Cerebellar nuclear complex (tissue), 1 donor: ENCODE measurements at places on chromosomes 16 and 17.

GRCh38 chr17:28204751-28205150 lies 114.2 kb upstream of the TMEM97 start:
- DNase-seq: no peak

DNA sequence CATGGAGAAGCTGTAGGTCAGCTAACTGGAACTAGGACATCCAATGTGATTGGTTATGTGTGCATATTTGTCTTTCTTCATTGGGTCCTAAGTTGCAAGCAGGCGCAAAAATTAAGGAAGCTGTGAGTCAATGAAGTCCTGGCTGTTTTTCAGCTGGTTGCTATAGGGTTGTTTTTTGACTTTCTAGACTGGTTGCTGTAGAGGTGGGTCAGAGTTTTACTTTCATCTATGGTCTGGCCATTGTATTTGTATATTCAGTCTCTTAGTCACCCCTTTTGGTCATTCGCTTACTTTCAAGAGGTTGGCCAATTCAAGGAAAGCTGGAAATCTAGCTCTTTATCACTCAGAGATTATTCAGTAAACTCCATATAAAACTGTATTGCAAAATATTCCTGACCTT lies 62.0 kb upstream of the AMZ2 start:
- DNase-seq: no peak

- DNase-seq: no peak
These were observed 1.6 kb downstream of the CTCF start for GRCh38 chr16:67563708-67564468.

DNA sequence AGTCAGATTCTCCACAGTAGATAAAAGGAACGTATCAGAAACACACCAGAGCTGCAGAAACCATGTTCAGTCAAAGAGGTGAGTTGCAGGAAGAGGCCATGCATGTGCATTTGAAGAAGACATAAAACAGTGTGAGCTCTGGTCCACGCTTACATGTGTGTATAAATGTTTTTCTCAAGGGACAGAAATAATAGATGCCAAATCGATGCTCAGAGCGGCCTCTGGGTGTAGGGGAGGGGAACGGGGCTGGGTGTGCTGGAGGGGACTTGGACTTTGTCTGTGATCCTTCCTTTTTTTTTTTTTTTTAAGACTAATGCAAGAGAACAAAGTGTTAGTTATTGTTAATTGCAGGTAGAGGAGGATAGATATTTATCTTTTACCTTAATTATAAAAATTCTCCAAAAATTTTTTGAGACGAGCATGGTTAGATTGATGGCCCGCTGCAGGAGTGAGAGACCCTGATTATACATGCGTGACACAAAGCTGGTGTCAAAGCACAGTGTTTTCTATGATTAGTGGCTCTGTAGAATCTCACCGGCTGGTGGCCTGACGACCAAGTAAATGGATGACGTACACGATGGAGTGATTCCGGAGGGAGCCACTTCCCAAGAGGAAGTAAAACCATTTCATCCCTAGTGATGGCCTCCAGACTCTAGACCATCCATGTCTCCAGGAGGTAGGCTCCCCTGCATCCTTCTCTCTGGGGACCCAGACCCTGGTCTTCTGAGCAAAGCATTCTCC lies 240.2 kb downstream of the ENGASE start:
- no peak for DNase-seq

DNA sequence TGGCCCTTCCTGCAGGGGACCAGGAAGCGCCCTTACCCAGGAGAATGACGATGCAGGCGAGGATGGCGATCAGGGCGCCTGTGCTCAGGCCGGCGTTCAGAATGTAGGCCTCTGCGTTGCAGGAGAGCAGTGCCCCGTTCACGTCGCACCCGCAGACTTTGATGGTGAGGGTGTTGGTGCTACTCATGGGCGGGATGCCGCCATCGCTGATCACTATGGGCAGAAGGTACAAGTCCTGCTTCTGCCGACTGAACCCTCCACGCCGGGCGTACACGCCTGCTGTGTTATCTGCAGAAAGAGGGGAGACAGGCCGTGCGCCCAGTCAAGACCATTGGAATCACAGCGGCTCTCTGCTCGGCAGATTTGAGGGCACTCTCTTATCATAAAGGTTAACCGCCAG lies 171.1 kb downstream of the CDH11 start:
- no peak for DNase-seq

GRCh38 chr17:3556916-3557767 lies 470 bp downstream of the TRPV3 start:
- no peak for DNase-seq

DNA sequence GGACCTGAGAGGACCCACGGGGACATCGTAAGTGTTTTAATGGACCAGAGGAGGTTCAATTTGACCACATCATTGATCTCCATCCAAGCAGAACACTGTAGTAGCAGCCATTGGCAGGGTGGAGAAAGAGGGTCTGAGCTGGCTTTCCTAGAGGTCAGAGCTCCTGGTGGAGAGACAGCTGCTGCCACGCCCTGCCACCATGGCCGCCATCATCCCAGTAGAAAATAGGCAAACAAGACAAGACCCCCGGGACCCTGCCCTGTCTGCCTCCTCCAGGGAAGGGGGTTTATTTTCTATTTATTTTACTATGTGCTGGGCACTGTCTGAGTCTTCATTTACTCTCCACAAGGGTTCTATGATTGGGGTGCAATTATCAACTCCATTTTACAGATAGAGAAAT lies 11.4 kb upstream of the ITGA3 start:
- no peak for DNase-seq

DNA sequence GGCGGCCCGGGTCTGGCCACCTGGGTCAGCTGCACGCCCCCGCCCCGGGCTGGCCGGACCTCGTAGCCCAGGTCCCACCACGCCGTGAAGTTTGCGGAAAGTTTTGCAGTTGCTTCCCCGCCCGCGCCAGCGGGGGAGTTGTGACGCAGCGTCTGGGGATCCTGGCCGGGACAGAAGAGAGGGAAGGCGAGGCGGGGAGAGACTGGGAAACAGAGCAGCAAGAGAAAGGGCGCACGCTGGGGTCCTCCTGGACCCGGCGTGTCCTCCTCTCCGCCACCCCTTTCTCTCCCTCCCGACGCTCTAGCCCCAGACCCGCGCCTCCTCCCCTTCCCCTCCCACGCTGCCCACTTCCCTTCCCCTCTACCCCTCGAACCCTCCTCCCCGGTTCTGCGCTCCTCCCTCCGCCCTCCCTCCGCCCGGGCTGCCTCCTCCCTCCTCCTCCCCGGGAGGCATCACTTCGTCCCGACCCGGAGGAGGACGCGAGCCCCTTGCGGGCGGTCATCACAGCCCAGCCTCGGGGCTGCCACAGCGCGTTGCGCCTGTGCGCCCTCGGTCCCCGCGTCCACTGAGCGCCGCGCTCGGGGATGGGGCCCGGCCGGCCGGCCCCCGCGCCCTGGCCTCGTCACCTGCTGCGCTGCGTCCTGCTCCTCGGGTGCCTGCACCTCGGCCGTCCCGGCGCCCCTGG lies at the start of gene MRC2:
TSS of gene MRC2 (plus strand) at position 452 of the 685 bp plus-strand sequence. CDS start at position 585, 133 bp downstream.
- DNase-seq: no peak

- no peak for DNase-seq
These were observed at the start of gene PYCARD for GRCh38 chr16:31202414-31203375. Gene PYCARD (minus strand): TSS chr16:31202760. CDS start chr16:31202690, 70 bp downstream.

DNA sequence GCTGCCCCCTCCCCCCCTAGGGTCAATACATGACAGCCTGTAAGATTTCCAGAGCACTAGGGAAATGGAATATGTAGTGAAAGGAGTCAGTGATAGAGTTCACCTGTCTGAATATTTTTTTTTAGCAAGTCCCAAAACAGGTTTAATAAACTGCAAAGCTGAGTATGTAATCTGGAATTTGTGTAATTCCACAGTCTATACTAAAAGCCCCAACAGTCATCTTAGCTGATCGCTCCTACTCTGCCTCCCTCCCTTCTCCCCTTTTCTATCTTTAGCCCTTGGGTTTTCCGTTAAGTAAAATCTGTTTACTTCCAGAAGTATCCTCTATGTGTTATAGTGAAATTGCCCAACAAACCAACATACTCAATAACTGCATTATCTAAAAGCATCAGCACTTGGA lies 3.5 kb downstream of the CDH13 start:
- no peak for DNase-seq

- DNase-seq: no peak
These were observed 129.4 kb downstream of the ZNF778 start for GRCh38 chr16:89346869-89347268.

DNA sequence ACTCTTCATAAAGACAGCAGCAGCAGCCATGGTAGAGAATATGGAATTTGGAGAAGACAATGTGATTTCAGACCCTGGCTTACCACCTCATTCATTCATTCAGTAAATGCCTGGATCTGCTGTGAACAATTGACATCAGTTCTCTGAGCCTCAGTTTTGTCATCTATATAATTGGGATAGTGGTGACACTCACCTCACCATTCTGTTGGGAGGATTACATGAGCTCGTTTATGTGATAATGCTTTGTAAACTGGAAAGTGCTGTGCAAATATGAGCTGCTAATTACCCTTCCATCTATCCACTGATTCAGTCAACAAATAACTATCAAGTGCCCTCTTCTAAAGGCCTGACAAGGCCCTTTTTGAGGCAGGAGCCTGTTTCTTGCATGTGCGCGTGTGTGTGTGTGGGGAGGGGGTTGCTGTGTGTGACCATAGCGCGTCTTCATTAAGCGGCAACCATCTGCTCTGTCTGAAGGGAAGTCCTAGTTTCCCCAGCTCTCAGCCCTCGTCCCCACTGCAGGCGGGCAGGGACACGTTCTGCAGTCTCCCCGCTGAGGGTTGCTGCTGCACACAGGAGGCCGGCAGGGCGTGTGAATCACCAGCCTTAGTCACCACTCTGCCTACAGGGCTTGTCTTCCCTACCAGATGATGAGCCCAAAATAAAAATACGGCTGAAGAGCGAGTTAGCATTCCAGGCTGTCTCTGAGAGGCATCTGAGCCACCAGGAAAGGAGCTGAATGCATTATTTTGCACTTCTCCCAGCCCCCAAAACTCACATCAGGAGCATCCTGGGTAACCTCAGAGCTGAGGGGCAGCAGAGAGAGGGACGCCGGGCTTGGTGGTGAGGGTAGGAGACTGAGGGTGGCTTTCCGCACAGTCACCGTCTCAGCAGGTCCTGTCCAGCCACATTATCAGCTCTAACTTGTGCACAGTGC lies 19.9 kb downstream of the ARL4D start:
- no peak for DNase-seq

DNA sequence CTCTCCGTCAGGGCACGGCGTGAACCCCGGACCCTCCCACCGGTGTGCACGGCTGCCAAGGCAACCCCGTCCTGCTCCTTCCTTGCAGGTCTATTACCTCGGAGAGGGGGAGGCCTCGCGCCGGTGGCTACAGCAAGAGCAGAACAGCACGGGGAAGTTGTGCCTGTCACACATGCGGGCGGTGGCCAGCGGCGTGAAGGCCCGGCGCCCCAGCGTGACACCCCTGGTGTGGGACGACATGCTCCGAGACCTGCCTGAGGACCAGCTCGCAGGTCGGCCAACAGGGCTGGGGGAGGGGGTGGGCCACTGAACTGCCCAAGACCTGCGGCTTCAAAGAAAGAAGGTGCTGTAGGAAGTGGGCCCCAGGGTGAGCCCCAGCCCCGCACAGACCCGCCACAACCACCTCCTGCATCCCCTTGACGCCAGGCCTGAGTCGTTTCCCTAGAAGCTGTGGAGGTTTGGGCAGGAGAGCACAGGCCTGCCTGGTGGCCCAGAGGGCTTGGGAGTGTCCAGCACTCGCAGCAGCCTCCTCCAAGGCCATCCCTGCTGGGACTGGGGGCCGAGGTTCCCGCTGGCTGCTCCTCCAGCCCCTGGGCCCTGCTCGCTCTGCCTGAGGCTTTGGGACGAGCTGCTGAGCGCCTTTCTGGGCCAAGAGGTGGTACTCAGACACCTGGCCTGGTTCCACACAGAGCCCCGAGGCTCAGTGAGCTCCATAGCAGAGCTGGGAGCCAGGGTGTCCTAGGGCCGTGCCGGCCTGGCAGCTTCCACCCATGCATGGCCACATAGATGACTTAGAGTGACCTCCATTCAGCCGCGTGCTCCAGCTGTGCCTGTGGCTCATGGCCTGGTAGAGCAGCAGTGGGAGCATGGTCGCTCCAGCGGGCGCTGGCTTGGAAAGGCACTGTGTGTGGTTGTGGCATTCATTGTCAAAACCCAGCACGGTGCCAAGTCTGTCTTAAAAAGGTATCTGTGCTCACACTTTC lies 14.7 kb downstream of the CYBC1 start:
- no peak for DNase-seq

GRCh38 chr16:14301169-14302030 lies 230.3 kb downstream of the MRTFB start:
- no peak for DNase-seq

- no peak for DNase-seq
These were observed 12.6 kb upstream of the CDR2 start for GRCh38 chr16:22386976-22387375.

GRCh38 chr17:75752802-75753513 lies 12.0 kb downstream of the GALK1 start:
- no peak for DNase-seq

DNA sequence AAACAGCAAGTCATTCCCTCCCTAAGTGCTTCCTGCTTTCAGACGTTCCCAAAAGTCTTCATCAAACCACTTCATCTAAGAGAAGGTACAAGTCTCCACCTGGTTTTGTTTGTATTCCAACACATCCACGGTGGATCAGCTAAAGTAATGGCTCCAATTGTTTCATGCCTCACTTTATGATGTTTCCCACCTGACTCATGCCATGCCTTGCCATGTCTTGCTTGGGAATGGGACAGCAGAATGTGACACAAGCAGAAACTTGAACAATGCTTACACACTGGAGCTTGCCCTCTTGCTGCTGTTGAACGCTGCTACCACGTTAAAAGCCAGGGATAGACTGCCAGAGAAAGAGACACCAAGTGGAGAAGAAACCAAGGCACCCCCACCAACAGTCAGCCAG lies 43.8 kb downstream of the MYH10 start:
- DNase-seq: no peak

GRCh38 chr17:38538906-38539305 lies 66.8 kb downstream of the SRCIN1 start:
- DNase-seq: no peak

DNA sequence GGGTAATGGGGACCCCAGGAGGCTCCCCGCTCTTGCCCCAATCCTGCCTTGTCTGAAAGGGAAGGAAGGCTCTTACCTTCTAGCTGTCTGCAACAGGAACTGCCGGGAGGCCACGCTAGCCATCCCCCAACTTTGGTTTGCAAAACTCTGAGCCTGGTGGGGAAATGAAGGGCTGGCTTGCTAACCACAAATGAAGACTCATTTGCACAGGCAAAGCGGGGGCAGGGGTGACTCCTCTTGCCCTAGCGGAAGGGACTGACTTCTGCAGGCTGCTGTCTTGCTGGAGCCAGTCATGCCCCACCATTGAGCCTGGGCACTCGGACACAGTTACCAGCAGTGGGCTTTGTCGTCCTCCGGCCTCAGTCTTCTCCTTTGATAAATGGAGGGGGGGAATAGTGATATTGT lies 52.6 kb downstream of the PLCG2 start:
- no peak for DNase-seq

GRCh38 chr17:15462976-15463772 lies 4.2 kb downstream of the CDRT4 start:
- no peak for DNase-seq
